T follicular helper cell (primary cell): ENCODE measurements at places on chromosomes 7 and 10.

DNA sequence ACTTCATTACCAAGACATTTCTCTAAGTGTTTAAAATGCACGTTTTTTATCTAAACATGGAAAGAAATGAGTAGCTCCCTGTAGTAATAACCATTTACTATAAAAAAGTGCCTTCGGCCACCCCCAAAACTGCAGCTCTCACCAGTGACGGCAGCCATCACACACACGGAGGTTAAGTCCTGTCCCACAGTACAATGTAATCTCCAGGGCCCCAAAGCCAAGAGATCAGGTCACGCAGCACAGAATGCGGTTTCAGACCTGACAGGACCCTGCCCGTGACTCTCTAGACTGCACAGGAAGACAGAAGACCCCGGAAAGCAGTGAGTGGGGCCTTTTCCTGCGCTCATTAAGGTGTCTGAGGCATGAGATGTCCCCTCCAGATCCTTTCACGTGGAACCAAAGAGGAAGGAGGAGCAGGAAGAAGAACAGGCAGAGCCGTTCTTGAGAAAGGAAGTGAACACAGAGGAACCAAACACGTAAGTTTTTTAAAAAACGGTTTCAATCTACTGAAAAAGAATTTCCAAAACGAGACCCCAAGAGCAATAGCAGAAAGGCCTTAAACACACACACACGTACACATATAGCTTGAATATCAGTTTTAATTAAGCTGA lies 125.7 kb downstream of the ZMYND11 start:
- no peak for DNase-seq

- no peak for DNase-seq
Measured at GRCh38 chr7:147311336-147311735, 1194.7 kb downstream of the CNTNAP2 start.

GRCh38 chr10:24912215-24912614 lies 40.2 kb downstream of the PRTFDC1 start:
- DNase-seq, result no peak

- DNase-seq, result no peak
Measured at GRCh38 chr10:16612115-16612980, 90.7 kb upstream of the C1QL3 start.

DNA sequence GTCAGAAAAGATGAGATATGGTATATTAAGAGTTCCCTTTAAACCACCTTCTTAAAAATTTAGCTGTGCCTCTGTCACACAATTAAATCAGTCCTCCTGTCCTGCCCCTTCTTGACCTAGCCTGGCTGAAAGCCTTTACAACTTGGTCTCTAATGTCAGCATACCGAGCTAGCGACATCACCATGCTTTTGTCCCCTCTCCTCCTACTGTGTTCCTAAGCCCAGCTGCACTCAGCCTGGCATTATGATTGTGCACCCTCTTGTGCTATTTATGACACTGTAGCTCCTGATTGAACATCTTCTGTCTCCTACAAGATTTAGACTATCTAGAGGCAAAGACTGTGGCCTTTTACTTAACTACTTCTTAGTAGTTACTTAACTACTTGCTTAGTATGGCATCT lies 29.2 kb downstream of the TDRD1 start:
- no peak for DNase-seq

- peak; percentile 12 for DNase-seq
Measured at GRCh38 chr10:122911889-122912484, 1.6 kb downstream of the FAM24A start.

DNA sequence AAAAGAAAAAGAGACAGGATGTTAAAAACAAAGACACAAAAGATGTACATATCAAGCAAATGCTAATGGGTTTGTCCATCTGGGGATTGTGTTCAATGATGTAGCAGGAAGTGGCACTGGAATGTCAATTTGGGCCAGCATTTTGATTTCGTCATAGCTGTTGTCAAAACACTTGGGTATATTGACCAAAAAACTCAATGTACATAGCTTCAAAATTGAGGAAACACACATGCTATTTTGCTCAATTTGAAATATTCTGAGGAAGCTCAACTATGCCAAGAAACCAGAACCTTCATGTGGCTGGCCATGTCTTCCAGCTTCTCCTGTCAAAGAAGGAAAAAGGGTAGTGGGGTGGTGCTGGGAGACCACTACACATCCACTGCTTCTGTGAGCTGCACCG lies 212.7 kb upstream of the GHITM start:
- DNase-seq, result no peak

- no peak for DNase-seq
Measured at GRCh38 chr10:93703066-93703465, 674 bp upstream of the FRA10AC1 start.

- DNase-seq, result no peak
Measured at GRCh38 chr7:81887098-81888090, 117.5 kb upstream of the HGF start.

DNA sequence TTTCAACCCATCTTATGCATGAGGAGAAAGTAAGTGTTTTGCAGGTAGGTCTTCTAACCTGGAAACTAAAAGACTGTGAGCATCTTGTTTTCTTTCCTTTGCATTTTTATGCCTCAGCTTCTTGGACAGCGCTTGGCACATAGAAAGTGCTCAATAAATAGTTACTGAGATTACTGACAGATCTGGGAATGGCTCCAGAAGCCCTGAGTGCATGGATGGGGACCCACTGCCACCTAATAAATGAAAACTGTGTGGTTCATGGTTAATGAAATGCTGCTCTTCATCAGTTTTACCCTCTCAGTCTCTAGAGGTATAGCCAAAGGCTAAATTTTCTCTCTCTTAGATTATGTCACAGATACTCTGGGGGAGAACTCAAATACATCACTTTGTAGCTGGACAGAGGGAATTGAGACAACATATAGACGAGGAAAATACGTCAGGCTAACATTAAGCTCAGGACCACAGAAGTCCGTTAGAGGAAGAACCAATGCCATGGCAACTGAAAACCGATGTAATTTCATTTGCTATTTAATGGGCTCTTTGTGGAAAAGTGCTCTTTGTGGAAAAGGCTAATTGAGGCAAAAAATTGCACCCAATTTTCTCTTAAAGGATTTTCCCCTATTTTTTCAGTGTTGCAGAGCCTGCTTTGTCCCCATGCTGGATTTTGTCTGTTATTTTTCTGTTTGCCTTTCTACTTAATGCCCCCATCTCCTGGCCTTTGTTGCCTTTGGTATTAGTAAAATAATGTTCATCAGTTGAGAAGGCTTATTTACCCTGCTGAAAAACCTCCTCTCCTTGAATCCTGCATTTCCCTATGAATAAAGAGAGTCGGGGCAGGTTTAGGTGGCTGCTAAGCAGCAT lies 17.8 kb downstream of the ASB4 start:
- no peak for DNase-seq

DNA sequence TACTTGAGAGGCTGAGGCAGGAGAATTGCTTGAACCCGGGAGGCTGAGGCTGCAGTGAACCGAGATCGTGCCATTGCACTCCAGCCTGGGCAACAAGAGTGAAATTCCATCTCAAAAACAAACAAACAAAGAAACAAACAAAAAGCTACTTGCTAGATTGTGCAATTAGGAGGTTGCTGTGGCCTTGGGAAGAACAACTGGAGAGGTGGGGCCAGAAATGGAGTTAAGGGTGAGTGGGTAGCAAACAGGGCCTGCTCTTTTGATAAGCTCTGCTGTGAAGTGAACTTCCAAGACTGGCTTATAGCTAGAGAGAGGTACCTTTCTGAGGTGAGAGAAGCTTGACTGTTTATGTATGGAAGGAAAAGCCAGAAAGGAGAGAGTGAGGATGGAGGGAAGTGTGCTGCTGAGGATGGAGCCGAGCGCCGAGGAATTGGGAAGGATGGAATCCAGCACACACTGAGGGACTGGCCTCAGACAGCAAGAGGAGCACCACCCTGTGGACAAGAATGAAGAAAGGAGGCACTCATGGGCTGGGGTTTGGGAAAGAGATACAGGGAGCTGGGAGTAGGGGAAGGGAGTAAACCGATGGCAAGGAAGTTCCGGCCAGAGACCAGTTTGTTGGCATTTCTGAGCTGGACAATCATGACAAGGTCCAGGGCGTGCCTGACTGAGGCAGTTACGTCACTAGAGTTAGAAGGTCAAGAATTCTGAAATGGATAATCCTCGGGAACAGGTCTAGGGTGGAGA lies 7.0 kb upstream of the RPEL1 start:
- no peak for DNase-seq

GRCh38 chr10:5976512-5977470 lies 552 bp downstream of the IL15RA start:
- no peak for DNase-seq

- DNase-seq, result no peak
Measured at GRCh38 chr10:122647383-122647968, 52.2 kb downstream of the C10orf120 start.

- no peak for DNase-seq
Measured at GRCh38 chr7:87510411-87510875, 35.0 kb upstream of the ABCB4 start.

DNA sequence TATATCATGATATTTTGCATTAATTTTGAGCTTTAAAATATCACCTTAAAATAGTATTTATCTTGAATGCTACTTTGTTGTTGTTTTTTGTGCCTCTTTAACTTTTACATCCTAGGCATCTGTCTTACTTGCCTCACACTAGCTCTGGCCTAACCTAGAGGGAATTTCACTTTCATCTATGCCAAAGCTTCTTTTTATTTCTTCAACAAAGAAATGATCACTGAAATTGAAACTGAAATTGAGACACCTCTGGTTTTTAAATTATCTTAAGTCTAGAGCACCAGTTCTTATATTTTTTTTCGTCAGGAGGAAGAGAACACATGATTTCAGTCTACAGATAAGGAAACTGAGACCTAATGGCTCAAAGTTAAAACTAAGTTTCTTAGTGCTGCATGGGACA lies 3.5 kb upstream of the SCIN start:
- no peak for DNase-seq
